ENCODE measurements at places on chromosomes 1 and 21. TPM values are rescaled to one million over a fixed set of nuclear protein-coding genes. Genes with fewer than 3 reads are reported as not detected.

EDARADD gene
- polyA plus RNA-seq = 7.5 TPM

RYR2 gene
- polyA plus RNA-seq = 7.5 TPM

DIPK1A gene
- 11.0 TPM for polyA plus RNA-seq

CA6 gene
- 0.11 TPM for polyA plus RNA-seq

GPX7 gene
- 82.0 TPM for polyA plus RNA-seq

ATP5IF1 gene
- polyA plus RNA-seq = 143 TPM

FOXO6 gene
- polyA plus RNA-seq = 2.1 TPM

TRIM17 gene
- 3.8 TPM for polyA plus RNA-seq

H6PD gene
- polyA plus RNA-seq = 49.8 TPM

CYB5RL gene
- 11.5 TPM for polyA plus RNA-seq

KMO gene
- 0.35 TPM for polyA plus RNA-seq

SPRR4 gene
- polyA plus RNA-seq = not detected

TMPRSS15 gene
- not detected for polyA plus RNA-seq

PLPP3 gene
- polyA plus RNA-seq = 117 TPM

SPATA17 gene
- polyA plus RNA-seq = 5.1 TPM

AMY1C gene
- polyA plus RNA-seq = 4.5 TPM

SOX13 gene
- 48.9 TPM for polyA plus RNA-seq

ANGPTL7 gene
- polyA plus RNA-seq = 0.07 TPM

S100B gene
- polyA plus RNA-seq = 2.4 TPM

APH1A gene
- 179 TPM for polyA plus RNA-seq

CAMTA1 gene
- polyA plus RNA-seq = 54.5 TPM

WDTC1 gene
- polyA plus RNA-seq = 37.8 TPM

TRAPPC3 gene
- polyA plus RNA-seq = 45.5 TPM

LIN28A gene
- 0.09 TPM for polyA plus RNA-seq

ADAMTSL4 gene
- 20.0 TPM for polyA plus RNA-seq

GJB3 gene
- 0.15 TPM for polyA plus RNA-seq

ATAD3C gene
- 4.4 TPM for polyA plus RNA-seq

A3GALT2 gene
- polyA plus RNA-seq = 0.25 TPM

AGT gene
- 0.54 TPM for polyA plus RNA-seq

OR2M3 gene
- polyA plus RNA-seq = 0.01 TPM

LPAR3 gene
- 3.5 TPM for polyA plus RNA-seq
